ENCODE measurements at places on chromosomes 5 and 9.

DNA sequence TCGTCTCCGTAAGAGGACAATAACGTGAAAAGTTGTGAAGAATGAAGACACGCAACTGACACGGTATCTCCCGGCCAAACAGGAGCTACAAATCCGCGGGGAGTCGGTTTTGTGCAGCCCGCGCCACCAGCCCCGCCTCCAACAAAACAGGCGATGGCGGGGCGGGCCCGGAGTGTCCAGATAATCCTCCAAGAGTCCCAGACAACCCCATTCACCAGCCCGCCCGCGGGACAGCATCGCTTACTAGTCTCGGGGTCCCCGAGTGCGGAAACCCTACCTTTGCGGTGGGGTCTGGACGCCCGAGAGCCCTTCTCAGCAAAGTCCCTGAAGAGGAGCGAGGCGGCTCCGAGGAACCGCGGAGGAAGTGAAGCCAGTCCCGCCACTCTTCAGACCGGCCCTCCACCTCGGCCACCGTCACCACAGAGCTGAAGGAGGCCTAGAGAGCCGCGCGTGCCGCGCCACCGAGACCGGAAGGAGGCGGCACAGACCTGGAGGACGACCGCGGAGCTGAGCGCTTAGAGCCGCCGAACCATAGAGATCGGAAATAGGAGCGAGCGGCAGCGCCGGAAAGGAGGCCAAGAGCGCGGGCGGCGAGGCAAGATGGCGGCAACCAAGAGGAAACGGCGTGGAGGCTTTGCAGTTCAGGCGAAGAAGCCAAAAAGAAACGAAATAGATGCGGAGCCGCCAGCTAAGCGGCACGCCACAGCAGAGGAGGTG, at the start of the genes BRIX1 and RAD1:
Gene BRIX1, plus strand, starts transcription at position 573 of the 717 bp plus-strand sequence. Its CDS starts 28 bp downstream, at position 601.
Gene RAD1, minus strand, starts transcription at position 366 of the 717 bp plus-strand sequence. CDS start 612 bp downstream, outside the sequence.
- ATAC-seq, result peak; percentile 98
- peaks cover 76% of the 10 kb centered on the region for H3K36me3 ChIP-seq
- H3K4me1 ChIP-seq, result peaks cover 16% of the 10 kb centered on the region
- H3K27me3 ChIP-seq, result no peaks in the 10 kb centered on the region

GRCh38 chr9:103702572-103702971, 391.5 kb upstream of the SMC2 start:
- H3K36me3 ChIP-seq, result no peaks in the 10 kb centered on the region
- H3K4me3 ChIP-seq, result no peak overlapping the region
- H3K27me3 ChIP-seq, result peaks cover 1% of the 10 kb centered on the region

GRCh38 chr5:72134226-72134899, 27.1 kb downstream of the MAP1B start:
- no peak for ATAC-seq
- peaks cover 29% of the 10 kb centered on the region for H3K27me3 ChIP-seq
- H3K4me1 ChIP-seq, result peaks cover 9% of the 10 kb centered on the region
- peaks cover 5% of the 10 kb centered on the region for H3K36me3 ChIP-seq
- no peak overlapping the region for H3K27ac ChIP-seq
- H3K4me3 ChIP-seq, result no peak overlapping the region

DNA sequence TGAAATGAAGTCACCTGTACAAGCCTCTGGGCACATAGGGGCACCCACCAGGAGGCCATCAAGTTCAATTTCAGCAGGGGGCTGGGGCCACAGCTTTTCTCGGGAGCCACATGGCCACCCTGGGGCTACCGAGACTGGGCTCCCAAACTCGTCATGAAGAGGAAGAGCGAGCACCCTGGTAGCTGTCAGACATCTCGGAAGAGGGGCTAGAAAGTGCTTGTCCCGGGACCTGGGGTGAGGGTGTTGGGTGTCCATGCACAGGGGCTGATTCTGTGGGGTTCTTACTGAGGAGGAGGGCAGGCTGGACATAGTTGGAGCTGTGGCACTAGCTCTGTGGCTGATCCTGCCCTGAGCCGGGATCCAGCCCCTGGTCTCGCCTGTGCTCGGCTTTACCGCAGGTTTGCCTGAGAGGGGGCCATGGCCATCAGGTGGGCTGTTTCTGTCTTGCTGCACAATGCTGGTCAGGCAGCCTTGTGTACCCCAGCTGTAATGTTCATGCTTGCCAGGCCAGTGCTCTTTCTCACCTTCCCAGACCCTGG, 70.3 kb downstream of the PHF2 start:
- H3K27ac ChIP-seq, result no peak overlapping the region
- H3K27me3 ChIP-seq, result no peaks in the 10 kb centered on the region
- H3K36me3 ChIP-seq, result peaks cover 39% of the 10 kb centered on the region
- no peak overlapping the region for H3K4me3 ChIP-seq
- ATAC-seq, result no peak
- no peaks in the 10 kb centered on the region for H3K4me1 ChIP-seq

DNA sequence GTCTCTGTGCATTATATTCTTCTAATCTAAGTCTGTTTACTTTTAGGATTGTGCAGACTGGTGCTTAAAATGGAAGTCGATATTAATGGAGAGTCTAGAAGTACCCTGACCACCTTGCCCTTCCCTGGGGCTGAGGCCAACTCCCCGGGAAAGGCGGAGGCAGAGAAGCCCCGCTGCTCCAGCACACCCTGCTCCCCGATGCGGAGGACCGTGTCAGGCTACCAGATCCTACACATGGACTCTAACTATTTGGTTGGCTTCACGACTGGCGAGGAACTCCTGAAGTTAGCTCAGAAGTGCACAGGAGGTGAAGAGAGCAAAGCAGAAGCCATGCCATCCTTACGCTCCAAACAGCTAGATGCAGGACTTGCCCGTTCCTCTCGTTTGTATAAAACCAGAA, 17.3 kb downstream of the MACIR start:
- H3K36me3 ChIP-seq, result peaks cover 24% of the 10 kb centered on the region
- no peak overlapping the region for H3K27ac ChIP-seq
- no peak for ATAC-seq
- peaks cover 8% of the 10 kb centered on the region for H3K4me1 ChIP-seq
- no peaks in the 10 kb centered on the region for H3K27me3 ChIP-seq
- H3K4me3 ChIP-seq, result no peak overlapping the region

DNA sequence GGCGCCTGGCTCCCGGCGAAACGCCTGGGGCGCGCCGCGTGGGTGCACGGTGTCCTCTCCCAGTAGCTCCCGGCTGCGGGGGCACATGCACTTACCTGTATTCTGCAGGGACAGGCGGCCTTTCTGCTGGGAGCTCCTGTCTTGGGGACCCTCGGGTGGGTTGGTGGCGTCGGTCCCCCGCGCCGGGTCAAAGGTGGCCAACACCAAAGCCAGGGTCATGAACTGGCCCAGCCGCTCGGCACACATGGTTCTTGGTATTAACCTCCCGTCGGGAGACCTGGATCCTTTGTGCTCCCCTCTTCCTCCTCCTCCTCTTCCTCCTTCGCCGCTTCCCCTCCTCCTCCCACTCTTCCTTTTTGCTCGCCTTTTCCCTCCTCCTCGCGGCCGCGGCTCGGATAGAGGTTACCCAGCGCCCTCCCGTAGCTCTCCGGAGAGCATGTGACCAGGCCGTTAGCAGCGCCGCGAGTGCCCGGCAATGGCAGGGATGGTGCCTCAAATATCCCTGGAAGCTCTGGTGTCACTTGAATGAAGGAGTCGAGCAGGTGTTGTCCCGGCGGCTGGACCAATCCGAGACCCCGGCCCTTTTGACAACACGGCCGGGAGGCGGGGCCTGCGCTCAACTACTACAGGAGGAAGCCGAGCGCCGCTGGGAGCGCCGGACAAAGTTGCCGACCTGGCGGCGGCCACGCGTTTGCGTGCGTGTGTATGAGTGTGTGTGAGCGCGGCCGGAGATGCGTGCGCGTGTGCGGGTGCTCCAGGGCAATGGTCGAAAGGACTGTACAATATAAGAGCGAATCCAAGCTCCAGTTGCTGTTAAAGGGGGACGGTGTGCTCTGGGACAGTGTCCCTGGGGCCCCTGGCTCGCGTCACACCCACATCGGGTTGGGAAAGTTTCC, at the start of gene STC2:
Gene STC2, minus strand, starts transcription at position 467 of the 896 bp plus-strand sequence. Its CDS starts 221 bp downstream, at position 246.
- peak within 1 kb of the TSS; percentile 93 for H3K27ac ChIP-seq
- peak; percentile 58 for ATAC-seq
- H3K4me1 ChIP-seq, result peaks cover 21% of the 10 kb centered on the region
- H3K4me3 ChIP-seq, result peak within 1 kb of the TSS; percentile 92
- H3K27me3 ChIP-seq, result peaks cover 63% of the 10 kb centered on the region

GRCh38 chr5:88925692-88926490, 42.9 kb upstream of the MEF2C start:
- H3K4me1 ChIP-seq, result no peaks in the 10 kb centered on the region
- H3K36me3 ChIP-seq, result no peaks in the 10 kb centered on the region
- H3K27ac ChIP-seq, result no peak overlapping the region
- H3K4me3 ChIP-seq, result no peak overlapping the region
- H3K27me3 ChIP-seq, result no peaks in the 10 kb centered on the region
- no peak for ATAC-seq

- H3K27ac ChIP-seq, result peak overlapping the region; percentile 99
- no peaks in the 10 kb centered on the region for H3K27me3 ChIP-seq
- peak overlapping the region; percentile 83 for H3K4me3 ChIP-seq
- peaks cover 35% of the 10 kb centered on the region for H3K36me3 ChIP-seq
- H3K4me1 ChIP-seq, result peaks cover 44% of the 10 kb centered on the region
These were observed 1.4 kb downstream of the IQGAP2 start for GRCh38 chr5:76404223-76405211.
